ENCODE measurements at places on chromosomes 7 and 10.

- DNase-seq: no peak
Observed at GRCh38 chr10:34581801-34582532, 233.1 kb downstream of the PARD3 start.

GRCh38 chr7:84529480-84530205, 335.1 kb upstream of the SEMA3A start:
- DNase-seq: no peak

GRCh38 chr7:90958647-90959046, 305.6 kb upstream of the FZD1 start:
- no peak for DNase-seq

- DNase-seq: no peak
Observed at GRCh38 chr7:27933671-27934565, 194.0 kb downstream of the TAX1BP1 start.

GRCh38 chr10:27743877-27744801, 1.5 kb downstream of the MKX start:
- peak; percentile 80 for DNase-seq

DNA sequence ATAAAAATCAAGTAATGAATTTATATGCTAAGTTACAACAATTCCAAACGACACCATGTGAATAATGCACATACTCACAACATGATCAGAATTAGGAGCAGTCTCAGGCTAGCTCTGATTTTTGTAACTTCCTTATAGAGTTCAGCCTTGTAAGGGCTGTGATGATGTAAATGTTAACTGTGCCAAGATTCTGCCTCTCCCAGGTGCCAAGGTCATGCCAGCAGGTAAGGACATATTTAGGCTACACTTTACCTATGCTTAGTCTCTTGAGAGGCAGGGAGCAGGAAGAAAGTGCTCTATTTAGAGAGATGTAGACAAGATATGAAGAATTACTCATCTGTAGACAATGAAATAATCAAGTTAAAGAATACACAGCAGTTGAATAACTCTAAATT, 53.6 kb upstream of the AGR3 start:
- no peak for DNase-seq

DNA sequence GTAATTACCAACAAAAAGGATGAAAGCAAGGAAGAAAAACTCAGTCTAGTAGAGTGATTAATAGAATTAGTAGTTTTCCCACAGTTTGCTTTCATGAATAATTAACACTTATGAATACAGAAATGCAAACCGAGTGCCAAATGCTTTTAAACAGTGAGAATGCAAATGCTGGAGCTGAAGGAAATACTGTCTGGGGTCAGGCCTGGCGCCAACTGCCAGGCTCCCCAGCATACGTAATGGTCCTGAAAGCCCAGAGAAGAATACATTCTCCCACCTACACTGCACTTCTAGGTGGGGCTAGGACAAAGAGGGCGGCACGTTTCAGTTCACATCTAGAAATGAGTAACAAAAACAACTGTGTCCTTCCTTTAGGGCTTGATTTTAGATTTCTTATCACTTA, 30.0 kb downstream of the GLUD1 start:
- no peak for DNase-seq

- peak; percentile 52 for DNase-seq
Observed at GRCh38 chr7:99379043-99379577, 4.6 kb downstream of the ARPC1B start.

DNA sequence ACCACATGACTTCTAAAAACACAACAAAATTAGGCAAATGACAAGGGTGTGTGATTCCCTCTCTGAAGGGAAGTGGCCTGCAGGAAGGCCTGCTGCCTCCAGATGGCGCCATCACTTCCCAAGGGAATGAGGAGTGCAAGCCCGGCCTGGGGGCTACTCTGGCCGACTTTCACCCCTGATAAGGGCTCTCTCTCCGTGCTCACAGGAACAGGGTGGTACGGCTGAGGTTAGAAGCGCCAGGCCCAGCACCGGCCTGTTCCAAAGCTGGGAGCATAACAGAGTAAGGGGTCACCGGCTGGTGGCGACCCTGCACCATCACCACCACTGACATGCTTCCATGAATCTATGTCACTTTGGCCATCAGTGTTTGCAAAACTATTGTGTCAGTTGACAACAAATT, 13.1 kb downstream of the RBP3 start:
- no peak for DNase-seq

DNA sequence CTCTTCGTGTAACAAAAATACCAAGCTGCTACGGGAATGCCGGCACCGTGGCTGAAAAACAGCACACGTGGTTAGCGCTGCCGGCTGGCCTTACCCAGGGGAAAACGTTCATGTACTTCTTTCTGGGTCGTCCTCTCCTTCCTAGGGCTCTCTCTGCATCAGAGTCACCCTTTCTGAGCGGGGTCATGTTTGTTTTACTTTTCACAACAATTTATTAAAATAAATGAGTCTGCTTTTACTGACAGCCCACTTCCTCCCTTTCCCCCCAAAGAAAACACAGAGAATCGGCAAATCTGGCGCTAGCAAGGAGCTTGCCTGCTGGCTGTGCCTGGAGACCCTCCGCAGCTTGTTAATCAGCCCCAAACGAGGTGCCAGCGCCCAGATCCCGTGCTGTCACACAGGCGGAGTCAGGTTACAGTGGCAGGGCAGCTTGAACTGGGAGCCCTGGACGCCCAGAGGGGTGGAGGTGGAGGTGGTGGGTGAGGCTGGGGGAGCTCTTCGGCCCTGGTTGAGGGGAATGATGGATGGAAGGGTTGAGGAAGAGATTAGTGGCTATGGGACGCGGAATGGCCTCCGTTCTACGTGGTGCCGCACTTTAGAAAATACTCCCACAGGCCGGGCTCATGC, 162.2 kb upstream of the TNS3 start:
- no peak for DNase-seq

- no peak for DNase-seq
Observed at GRCh38 chr7:64881461-64882287, 21.4 kb upstream of the ZNF273 start.

- no peak for DNase-seq
Observed at GRCh38 chr10:112579578-112579977, 132.6 kb downstream of the VTI1A start.

DNA sequence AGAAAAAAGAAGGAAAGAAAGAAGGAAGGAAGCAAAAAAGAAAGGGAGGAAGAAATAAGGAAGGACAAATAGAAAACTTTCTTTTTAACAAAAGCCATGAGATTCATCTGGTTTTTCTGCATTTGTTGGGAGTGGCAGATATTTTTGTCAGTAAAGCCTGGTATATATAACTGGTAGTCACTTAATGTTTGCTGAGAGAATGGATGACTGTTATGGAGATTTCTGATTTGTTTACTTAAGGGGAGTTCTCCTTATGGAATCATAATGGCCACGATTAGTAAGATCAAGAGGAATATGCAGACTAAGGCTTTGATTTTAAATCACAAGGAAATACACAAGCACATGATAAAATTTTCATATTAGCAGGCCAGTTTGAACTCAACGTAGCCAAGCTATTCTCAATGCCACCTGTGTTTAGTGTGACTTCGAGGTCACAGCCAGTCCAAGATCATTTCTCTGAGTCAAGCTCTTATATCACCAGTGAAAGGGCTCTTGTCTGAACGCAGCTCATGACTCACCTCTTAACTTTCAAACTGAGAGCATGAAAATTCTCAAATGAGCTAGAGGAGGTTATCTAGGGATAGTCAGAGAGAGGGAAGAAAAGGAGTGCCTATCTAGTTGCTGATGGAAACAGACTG, 445.1 kb upstream of the ZMIZ1 start:
- no peak for DNase-seq

DNA sequence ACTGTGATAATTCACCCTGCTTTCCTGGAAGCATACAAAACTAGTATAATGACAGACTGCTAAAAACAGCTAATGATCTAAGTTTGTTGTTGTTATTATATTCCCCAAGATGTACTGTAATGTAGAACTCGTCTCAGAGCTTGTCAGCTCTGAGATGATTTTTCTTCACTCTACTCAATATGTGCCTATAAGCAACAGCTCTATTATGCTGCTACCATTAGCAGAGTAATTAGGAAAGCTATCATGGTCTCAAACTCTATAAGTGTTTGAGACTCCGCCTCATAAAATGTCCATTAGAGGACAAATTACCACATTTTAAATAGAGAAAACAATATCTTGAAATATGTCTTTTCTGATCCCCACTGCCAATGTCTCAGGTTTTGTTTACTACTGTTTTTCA, 476.5 kb upstream of the PCDH15 start:
- no peak for DNase-seq

- no peak for DNase-seq
Observed at GRCh38 chr10:21637795-21638194, 103.8 kb downstream of the MLLT10 start.

GRCh38 chr10:75034714-75035258, 76.7 kb upstream of the SAMD8 start:
- DNase-seq: no peak

GRCh38 chr10:12975266-12975665, 26.2 kb downstream of the CCDC3 start:
- DNase-seq: no peak

GRCh38 chr10:29256586-29256985, 32.3 kb upstream of the LYZL1 start:
- DNase-seq: no peak

DNA sequence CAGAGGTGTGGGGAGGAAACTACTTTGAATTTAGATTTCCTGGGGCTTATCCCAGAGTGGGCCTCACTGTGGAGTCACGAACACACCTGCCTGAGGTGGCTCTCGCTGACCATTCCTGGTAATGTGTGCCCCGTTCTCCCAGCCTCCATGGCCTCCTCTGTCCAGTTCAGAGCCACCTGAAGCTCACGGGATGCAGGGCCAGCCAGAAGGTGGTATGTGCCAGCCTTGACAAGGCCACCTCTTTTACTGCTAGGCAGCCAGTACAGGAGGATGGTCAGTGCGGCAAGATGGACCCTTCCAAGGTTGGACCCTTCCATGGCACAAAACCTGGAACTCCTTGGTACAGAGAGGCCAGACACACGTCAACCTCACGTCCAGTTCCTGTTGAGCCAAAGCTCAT, 210.3 kb downstream of the DNAJB6 start:
- DNase-seq: no peak

DNA sequence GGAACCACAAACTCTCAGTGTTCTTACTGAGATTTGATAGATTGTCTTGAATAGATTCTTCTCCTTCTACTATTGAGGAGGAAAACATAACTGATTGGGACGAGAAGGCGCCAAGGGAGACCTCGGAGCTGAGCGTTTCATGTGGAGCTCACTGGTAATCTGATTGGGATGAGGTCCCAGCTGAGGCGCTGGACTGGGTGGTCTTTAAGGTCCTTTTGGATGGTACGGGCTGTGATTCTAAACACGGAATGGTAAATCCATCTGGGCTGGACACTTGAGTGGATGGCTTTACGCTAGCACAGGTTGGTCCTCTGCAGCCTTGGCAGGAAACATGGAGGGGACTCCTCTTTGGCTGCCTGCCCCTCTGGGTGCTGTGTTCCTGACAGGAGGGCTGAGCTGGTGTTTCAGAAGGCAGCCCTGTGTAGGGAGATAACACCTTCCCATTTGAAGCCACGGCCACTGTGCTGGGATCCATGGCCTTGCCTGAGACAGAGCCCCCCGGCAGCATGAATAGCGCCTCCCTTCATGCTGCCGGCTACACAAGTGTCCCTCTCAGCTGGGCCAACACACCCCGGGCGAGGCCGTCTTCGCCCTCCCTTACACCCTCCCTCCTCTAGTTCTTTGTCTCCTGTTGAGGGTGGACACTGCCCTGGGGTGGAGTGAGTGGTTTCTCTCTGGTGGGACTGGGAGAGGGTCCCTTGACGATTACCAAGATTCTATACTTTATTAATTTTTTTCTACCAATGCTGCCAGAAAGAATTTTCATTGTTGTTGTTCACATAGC, 203.2 kb upstream of the SHH start:
- DNase-seq: no peak

GRCh38 chr7:48251766-48252165, 80.5 kb downstream of the ABCA13 start:
- DNase-seq: no peak

DNA sequence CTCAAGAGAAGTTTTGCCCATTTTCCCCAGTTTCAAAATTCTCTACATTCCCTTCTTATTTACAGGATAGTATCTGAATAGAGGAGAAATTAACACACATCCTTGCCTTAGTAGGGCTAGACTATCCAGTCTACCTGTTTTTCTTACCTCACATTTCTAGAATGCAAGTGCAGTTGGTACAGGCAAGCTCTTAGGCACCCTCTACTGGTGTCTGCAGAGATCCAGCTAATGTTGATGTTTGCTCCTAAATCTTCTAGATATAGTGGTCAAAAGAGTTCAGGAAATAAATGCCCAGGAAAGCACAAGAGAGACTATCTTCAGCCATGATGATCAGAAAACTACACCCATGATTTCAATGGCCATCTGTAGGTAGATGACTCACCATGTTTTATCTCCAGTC, 205.3 kb downstream of the HTR7 start:
- no peak for DNase-seq

GRCh38 chr10:89256962-89257361, 5.4 kb upstream of the LIPA start:
- DNase-seq: no peak

GRCh38 chr7:158811461-158811860, 17.8 kb downstream of the ESYT2 start:
- peak; percentile 37 for DNase-seq

DNA sequence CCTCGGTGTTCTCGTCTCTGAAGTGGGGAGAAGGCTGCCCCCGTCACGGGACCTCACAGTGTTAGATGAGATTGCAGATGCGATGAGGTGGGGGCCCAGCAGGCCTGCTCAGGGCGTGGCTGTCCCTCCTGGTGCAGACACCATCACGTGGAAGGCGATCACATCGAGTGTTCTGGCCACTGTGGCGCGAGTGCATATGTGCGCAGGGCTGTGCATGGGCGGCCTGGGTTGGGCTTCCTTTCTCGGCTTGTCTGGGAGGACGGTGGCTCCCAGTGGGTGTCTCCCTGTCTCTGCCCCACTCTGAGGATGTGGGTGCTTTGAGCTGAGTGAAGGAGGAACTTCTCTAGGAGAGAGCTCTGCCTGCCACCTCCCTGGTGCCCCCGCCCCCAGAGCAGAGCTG, 83.1 kb downstream of the LHPP start:
- DNase-seq: no peak

GRCh38 chr7:132206594-132206993, 369.7 kb downstream of the PLXNA4 start:
- DNase-seq: no peak

DNA sequence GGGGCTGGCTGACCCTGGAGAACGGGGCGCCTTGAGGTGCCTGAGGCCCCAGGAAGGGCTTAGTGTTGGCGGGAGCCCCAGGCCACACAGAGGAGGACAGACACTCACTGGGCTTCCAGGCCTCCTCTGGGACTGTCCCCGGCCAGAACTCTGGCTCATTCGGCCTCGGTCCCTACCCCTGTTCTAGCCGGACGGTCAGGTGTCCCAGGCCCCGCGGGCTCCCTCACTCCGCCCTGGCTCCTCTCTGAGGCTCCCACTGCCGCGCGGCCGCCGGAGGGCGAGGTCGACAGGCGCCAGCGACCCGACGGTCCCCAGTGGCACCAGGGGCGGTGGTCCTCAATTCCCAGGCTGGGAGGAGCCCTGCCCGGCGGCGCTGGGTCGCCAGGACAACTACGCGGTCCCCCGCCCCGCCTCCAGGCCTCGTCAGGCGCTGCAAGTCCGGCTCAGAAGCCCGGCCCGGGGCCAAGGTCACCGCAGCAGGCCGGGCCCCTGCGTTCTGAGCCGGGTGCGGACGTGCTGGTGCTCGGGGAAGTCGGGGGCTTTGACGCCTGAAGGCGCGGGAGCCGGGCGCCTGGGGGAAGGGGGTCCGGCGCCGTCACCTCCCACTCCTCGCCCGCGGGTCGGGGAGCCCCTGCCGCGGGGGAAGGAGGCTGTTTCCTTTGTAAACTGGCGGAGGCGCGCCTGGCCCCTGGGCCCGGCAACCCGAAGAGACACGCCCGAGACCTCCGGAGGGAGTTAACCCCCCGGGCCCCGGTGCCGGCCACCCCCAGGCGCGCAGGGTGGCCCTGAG, 1.1 kb upstream of the PWWP2B start:
- peak; percentile 92 for DNase-seq

GRCh38 chr10:34907743-34908430, 92.8 kb upstream of the PARD3 start:
- no peak for DNase-seq

Data from ovary (tissue), 10 donors.